Motor neuron (in vitro differentiated cells): ENCODE measurements at places on chromosomes 1 and 21.

DNA sequence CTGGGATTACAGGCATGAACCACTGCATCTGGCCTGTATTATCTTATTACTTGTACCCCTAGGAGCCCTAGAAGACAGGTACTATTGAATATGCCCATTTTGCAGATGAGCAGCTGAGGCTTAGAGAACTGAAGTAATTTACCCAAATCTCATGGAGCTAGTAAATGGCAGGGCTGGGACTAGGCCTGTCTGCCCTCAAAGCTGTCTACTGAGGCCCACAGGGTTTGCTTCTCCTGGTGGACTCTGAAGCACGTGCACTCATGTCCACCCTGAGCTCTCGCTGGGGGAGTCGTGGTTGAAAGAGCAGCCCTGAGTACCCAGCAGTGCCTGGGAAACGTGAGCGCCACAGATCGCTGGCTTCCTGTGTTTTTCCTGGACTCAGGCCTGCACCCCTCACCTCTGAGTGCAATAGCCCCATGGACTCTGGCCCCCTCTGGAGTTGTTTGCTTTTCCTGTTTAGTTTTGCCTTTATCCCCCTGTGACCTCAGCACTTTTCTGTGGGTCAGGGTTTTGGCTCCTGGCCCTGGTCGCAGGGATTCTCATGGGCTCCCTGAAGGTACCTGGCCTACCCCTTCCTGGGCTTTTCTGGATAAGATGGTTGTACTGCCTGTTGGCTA, 52.4 kb downstream of the ARHGEF10L start:
- ATAC-seq: no peak

GRCh38 chr1:201718346-201719202, 110.4 kb upstream of the IPO9 start:
- no peak for ATAC-seq

- ATAC-seq: no peak
Observed at GRCh38 chr1:235746245-235746644, 96.7 kb upstream of the GNG4 start.

GRCh38 chr1:150550222-150551050, 1.2 kb downstream of the ADAMTSL4 start:
- peak; percentile 4 for ATAC-seq

DNA sequence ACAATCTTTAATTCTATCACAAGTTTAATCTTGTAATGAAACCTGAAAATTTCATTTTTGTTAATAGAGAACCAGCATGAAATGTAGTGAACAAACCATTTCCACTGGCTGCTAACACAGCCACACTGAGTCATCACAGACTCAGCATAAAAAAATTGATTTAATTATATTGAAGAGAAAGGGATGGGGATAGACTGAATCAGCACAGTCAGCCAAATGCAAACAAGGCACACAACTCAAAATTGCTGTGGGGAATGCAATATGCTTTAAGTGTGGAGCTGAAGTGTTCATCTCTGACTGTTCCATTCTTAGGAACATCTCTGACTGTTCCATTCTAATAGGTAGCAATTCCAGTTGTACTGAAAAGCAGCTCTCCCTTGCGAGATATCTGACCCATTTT, 299.8 kb downstream of the MRPL39 start:
- ATAC-seq: peak; percentile 53

- ATAC-seq: peak; percentile 63
Observed at GRCh38 chr1:31750858-31751510, 13.2 kb downstream of the ADGRB2 start.

DNA sequence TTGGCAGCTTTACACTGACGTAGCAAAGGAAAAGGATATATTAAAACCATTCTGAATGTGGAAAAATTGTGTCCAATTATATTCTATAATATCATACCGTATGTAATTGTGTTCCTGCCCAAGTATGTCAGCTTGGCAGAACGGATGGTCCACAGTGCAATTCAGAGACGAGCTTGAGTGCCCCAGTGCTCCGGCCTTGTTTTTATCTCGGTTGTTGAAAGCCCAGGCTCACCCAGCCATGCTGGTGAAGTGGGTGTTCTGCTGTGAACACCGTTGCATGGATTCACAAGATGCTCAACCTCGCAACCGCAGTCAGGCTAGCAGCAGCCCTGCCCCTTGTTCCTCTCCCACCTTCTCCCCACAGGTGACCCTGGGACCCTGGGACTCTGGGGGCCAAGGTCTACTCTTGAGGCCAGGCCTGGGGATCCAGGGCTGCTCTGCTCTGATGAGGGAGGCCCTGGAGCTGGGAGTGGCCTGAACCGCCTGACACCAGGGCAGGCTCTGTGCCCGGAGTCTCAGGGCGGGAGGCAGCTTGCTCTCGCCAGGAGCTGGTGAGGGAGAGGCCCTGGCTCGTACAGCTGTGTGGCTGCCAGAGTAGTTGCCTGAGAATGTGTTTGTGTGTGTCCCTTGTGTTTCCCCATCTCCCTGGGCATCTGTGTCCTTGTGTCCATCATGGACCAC, 11.2 kb downstream of the PTPRF start:
- no peak for ATAC-seq

DNA sequence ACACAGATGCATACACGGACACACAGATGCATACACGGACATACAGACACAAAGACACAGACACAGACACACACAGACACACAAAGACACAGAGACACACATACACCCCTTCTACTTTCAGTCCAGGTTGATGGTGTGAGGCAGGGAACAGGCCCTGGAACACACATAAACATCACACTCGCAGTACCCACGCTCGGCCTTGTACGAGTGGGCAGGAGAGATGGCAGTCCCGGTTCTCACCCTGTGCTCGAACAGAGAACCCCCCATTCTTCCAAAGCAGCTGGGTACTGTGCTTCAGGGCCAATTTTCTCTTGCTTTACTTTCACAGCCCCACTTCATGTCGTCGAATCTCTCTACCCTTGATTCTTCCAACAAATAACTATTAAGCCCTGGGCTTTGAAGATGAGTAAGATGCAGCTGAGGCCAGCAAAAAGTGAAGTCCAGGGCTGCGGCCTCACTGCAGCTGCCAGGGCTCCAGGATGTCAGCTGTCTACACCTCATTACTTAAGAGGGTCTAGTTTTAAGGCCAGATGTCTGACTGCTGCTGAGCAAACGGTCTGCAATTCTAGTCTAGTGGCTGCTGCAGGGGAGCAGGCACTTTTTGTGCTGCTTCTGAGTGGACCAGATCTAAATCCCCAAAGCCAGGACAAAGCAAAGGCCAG, 90.1 kb downstream of the PGBD5 start:
- no peak for ATAC-seq

DNA sequence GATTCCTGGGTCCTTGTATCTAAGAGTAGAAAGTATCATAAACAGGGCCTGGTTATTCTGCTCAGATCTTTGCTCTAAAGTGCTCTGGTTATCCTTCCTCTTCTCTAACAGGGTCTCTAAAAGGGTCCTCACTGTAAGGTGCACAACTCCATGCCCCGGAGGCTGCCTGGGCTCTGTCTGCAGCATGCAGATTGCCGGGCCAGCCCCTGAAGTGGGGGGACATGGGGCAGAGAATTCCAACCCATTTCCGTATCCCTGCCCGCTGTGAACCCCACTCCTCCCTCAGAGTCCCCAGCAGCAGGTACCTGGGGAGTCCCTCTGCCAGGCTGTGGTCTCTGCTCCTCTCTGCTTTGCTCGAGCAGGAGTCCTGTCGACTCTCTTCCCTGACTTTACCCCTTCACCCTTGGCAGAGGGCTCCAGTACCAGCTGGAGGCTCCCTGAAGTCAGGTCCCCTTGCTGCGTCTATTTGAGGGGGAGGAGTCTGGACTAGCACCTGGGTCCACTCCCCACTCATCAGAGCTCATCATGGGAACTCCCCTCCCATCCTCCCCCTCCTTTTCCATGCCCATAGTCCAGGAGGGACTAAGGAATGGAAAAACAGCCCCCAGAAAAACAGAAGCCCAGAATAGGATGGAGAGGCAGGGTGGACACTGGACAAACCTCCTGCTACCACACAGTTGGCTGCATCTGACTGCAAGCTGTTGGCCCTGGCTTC, 12.1 kb downstream of the BLACAT1 start:
- ATAC-seq: no peak

DNA sequence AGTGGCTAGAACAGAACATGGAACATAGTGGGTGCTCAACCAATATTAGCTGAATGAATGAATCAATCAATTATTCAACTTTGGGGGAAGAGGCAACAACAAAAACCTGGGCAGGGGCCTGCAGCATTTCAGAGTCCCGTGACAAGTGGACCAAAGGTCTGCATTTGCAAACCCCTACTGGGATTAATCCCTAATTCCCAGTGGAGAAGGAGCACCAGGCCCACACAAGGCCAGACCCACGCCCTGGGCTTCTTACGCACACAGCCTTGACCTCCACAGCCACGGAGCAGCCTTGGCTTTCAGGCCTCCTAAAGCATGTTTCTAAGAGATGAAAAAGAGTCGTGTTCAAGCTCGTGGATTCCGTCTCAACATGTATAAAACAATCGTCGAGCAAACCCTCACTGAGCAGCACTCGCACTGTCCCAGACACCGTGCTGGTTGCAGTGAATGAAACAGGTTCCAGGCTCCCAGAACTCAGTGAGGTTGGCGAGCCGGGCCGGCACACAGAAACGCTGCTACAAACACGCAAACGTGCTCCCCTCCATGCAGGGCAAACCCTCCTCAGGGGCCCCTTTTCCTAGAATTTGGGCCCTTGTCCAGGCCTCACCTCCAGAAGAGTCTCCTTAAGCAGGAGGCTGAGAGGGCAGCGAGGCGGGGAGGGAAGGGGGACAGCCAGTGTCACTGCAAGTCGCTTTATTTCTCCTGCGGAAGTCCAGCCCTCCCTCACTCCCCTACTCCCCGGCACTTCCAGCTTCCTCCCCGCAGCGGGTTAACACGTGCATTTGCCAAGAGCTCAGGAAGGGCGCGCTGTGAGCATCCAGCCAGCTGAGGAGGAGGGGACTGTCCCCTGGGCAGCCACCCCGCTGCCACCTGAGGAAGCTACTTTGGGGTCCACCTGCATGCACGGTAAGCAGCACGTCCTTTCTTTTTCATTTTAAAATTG, 556.4 kb downstream of the KIF26B start:
- ATAC-seq: no peak
